Activated CD4-positive, CD25-positive, alpha-beta regulatory T cell treated with anti-CD3 and anti-CD28 coated beads, Interleukin-2, amount 50 U/mL, for 72 hours (primary cell): ENCODE measurements at places on chromosomes 1 and 21.
A peak's percentile ranks its signal among the peaks of the same experiment; 100 is the strongest.

GRCh38 chr1:96721053-96721415 is 550 bp upstream of the PTBP2 start:
- DNase-seq: no peak

DNA sequence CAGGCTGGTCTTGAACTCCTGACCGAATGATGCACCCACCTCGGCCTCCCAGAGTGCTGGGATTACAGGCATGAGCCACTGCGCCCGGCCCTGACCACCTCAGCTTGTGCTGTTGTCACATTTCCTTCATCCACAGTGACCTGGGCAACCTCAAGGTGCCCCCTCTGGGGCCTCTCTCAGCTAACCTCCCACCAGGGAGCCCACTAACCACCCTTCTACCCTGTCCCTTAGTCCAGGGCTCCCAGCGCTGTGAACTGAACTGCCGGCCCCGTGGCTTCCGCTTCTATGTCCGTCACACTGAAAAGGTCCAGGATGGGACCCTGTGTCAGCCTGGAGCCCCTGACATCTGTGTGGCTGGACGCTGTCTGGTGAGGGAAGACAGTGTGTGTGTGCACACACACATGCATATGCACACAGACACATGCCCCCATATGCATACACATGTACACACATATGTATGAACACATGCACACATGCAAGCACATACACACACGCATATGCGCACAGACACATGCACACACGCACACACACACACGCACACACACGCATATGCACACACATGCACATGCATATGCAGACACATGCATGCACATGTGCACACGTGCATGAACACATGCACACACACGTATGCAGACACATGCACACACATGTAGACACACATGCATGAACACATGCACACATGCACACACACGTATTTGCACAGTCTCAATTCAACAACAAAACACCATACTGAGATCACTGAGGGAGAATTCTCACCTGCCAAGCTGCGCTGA is 6.2 kb downstream of the ADAMTSL4 start:
- no peak for DNase-seq

DNA sequence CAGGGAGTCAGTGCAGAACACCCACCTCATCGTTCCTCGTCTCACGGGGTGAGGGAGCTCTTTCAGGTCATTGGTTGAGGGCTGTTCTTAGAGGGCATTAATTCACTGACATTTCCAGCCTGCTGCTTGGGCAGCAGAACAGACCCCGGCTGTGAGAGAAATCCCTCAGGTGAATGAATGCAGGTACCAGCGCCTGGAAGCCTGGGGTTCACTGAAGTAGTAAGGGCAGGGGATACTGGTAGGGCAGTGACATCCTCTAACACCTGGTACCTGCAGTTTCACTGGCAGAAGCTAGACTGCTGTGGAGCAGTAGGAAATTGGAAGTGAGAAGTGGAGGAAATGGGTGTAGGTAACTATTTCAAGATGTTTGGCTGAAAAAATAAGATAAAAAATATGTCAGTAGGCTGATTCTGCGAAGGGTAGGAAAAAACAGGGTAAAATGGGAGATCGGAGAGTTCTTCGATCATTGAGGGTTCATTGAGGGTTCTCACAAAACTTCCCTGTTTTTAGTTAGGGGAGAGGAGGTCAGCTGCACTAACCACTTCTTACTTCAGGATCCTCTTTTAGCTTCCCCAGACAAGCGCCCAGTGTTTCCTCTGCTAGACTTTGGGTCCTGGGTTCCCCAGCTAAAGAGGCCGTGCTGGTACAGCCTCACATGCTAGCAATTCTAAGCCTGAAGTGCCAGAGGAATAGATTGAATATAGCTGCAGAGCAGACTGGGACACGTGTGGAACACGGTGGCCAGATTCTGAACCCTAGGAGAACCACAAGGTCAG is 55.2 kb downstream of the RNF220 start:
- DNase-seq: no peak

DNA sequence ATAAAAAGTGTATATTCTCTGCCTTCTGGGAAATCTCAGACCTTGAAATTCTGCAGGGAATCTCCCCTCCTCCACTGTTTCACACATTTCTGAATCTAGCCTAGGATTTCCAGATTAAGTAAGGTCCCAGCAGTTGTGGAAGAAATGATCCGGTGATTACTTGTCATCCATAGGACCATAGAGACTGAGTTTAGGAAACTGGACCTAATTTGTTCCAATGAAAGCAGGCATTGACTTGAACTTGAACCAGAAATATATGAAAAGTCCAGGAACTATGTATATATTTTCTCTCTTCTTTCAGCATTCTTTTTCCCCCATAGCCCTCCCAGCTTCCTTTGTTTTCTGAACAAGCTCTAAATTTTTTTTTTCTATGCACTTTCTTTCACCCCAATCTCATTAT is 149.5 kb upstream of the SPAG17 start:
- DNase-seq: no peak

- DNase-seq: no peak
Observed at GRCh38 chr1:6447818-6448748, 17.9 kb downstream of the TNFRSF25 start.

DNA sequence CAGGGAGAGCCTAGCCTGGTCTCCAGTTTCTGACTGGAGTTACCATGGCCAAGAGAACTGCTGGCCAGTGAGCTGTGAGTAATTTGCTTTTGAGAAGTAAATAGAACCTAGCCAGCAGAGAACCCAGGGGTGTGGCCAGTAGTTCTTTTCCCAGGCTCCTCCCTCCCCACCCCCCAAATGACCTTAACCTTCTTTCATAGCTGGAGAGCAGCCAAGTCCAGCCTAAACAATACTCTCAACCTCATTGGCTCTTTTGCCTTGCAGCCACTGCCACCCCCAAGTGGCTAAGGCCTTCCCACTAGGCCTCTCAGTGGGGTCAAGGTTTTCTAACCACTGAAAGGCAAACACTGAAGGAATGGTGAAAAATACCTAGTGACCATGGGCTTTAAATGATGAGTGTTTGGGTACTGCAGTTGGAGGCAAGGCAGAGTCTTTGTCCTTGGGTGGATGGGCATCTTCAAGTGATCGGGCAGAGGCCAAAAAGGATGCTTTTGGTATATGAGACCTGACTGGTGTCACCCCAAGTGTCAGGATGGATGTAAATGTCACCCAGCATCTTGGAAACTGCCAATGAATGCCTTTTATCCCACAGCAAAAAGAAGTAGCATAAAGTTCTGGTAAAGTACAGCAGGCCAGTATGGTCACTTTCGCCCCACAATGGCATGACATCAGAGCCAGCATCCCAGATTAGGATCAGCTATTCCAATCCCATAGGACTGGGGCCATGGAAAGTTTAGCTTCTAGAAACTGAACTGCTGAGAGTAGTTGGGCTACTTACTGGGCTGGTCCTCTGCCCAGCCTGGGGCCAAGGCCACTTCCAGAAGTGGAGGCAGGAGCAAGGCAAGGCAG is 3.5 kb upstream of the PIGV start:
- no peak for DNase-seq

- DNase-seq: peak; percentile 49
Observed at GRCh38 chr1:1540090-1540817, at the start of gene TMEM240. Gene TMEM240, minus strand, starts transcription at chr1:1540624. Its CDS starts 278 bp downstream, at chr1:1540346.

- no peak for DNase-seq
Observed at GRCh38 chr1:211829343-211830054, 1.1 kb downstream of the LPGAT1 start.

GRCh38 chr1:103327054-103327719 is 198.3 kb upstream of the RNPC3 start:
- DNase-seq: no peak

DNA sequence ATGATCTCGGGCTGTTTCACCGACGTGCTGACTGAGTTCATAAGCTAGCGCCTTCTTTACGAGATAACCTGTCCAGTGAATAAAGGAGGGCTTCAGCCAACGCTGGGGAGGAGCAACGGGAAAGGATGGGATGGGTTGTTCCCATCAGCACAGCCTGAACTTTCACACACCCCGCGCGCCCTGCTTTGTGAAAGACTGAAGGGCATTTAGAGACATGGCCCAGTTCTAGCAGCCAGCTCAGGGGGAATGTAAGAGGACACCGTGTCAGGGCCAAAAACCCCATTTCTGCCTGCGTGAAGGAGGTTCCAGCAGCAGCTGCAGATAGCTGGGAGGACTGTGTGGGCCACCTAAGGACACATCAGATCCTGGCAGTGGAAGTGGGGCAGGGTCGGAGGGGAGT is 255.1 kb upstream of the RAB4A start:
- no peak for DNase-seq

GRCh38 chr1:229863651-229864545 is 203.1 kb upstream of the GALNT2 start:
- DNase-seq: no peak

DNA sequence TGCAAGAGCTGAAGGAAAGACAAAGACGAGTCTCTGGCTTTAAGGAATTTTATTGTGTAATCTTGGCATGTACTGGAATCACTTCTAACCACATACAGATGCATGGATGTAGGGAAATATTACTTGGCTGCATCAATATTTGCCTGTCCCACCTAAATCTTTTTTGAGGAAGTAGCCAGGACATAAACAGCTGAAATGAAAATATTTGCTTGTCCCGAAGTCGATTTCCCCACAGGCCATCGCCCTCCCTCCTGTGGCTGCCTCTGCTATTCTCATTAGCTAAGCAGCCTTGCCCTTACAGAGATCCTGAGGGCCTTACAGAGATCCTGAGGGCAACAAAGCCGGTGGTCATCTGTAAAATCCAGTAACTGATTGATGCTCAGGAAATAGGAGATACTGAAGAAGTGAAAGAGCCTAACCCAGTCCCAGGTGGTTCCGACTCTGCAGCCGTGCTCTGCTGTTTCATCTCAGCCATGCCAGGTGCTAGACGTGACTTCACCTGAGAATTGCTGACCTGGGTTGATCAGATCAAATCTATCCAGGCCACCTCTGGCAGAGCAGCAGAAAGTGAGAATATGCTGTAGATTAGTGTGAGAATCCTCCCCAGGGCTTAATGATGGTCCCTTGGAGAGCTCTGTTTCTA is 25.5 kb downstream of the MAN1C1 start:
- DNase-seq: peak; percentile 27

- no peak for DNase-seq
Observed at GRCh38 chr1:165218731-165219130, 137.8 kb downstream of the LMX1A start.

GRCh38 chr1:218711884-218712674 is 366.9 kb downstream of the TGFB2 start:
- no peak for DNase-seq

- DNase-seq: no peak
Observed at GRCh38 chr1:90557706-90558105, 159.4 kb downstream of the BARHL2 start.

DNA sequence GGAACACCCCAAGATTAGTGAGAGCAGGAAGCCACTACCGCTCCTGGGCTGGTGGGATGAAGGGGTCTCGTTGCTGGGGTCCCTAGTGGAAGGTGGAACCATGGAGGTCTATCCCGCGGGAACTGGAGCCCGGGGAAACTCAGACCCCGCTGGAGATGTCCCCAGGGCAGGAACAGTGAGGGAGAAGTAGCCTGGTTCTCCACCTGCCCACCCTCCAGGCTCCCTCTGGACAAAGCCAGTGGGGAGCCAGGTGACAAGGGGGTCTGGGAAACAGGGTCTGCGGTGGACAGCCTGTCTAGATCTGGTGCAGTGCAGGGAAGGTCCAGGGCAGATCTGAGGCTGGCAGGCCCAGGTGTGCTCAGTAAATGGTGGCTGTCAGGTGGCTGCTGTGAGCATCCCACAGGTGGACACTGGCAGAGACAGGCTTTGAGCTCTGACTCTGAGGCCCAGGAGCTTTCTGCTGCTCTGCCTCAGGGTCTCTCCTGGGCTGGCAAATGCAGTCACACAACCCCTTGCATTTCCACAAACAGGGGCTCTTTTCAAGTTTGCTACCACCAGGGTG is 88.0 kb upstream of the TLR5 start:
- no peak for DNase-seq

GRCh38 chr1:24418898-24419628 is 3.5 kb downstream of the NIPAL3 start:
- no peak for DNase-seq

DNA sequence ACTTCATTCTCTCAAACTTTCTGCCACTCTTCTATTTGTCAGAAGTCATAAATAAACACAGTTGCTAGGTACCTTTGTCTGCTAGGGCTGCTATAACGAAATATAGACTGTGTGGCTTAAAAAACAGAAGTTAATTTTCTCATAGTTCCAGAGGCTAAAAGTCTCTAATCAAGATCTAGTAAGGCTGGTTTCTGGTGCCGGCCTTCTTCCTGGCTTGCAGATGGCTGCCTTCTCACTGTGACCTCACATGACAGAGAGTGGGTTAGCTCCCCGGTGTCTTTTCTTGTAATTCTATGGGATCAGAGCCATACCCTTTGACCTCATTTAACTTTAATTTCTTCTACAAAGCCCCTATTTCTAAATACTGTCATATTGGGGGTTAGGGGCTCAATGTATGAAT is 5.9 kb downstream of the PDC start:
- DNase-seq: no peak

DNA sequence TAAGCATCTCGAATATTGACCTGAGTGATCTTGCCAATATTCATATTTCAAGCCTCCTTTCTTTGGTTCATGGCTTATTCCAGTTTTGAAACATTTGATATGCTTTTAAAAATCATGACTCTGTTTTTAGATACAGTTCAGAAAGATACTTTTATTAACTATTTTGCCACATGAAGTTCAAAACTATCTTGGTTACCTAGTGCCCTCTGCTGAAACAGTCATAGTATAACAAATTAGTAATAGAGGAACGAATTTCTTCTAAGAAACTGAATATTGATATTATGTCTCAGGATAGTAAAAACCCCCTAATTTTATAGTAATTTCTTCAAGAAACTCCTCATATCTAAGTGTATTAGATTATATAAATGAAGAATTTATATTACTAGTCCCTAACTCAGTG is 52.6 kb upstream of the RC3H1 start:
- DNase-seq: no peak

- DNase-seq: no peak
Observed at GRCh38 chr1:76160225-76160624, 85.7 kb downstream of the ST6GALNAC3 start.

GRCh38 chr1:20660847-20661206 is 342 bp downstream of the DDOST start:
- DNase-seq: no peak

- DNase-seq: no peak
Observed at GRCh38 chr1:227785805-227786671, 29.4 kb upstream of the PRSS38 start.

DNA sequence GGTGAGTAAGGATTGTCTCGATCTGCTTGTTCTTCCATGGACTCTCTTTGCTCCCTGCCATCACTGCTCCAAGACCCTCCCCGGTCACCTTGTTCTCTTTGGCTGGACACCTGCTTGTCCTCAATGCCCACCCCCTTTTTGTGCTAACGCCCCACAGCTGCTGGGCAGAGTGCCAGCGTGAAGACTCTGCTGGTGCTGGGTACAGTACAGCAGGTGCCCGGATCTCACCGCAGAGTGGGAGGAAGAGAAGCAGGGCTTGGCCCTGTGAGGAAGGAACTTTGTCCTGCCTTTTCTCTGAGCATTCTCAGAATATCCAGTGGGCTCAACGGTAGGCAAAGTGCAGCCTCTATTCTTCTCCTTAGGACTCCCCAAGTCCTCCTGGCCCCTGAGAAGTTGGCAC is 90.1 kb downstream of the PLXNA2 start:
- DNase-seq: no peak

DNA sequence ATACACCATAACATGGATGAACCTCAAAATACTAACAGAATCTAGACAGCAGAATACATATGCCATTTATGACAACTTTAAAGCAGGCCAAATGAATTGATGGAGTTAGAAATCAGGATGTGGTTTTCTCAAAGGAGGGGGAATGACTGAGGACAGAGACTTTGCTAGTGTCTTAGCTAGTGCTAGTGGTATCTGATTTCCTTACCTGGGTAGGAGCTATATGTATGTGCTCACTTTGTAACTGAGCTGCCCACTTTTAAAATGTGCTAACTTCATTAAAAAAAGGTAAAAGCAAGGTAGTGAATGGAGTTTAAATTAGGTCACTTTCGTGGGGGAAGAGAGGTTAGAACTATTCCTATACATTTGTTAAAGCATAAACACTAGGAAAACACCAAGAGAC is 2.6 kb downstream of the GTF2B start:
- no peak for DNase-seq
